H54 (cell line): ENCODE measurements at places on chromosomes 2 and 18.

- DNase-seq: no peak
These were observed 69.9 kb downstream of the CYP26B1 start for GRCh38 chr2:72077702-72078169.

DNA sequence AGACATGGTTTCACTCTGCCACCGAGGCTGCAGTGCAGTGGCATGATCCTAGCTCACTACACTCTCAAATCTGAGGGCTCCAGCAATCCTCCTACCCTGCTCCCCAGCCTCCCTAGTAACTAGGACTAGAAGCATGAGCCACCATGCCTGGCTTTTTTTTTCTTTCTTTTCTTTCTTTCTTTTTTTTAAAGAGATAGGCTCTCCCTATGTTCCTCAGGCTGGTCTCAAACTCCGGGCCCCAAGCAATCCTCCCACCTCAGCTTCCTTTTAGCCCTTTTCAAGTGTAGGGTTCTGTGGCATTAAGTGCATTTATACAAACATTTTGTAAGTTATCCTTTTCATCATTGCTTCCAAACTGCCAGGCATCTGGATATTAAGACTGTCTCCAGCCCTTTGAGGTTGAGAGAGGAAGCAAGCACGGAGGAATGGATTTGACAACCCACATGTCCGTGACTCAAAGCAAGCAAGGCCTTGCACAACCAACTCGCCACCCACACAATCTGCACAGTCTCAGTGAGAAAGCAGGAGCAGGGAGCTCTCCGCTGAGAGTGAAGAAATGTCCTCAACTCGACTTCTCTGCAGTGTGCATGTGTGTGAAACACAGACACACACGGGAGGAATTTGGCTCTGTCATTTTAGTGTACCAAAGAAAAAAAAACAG is 65.6 kb downstream of the ATP8B1 start:
- DNase-seq: peak; percentile 10

- DNase-seq: peak; percentile 26
These were observed 48.2 kb upstream of the PPM1B start for GRCh38 chr2:44120428-44120827.

DNA sequence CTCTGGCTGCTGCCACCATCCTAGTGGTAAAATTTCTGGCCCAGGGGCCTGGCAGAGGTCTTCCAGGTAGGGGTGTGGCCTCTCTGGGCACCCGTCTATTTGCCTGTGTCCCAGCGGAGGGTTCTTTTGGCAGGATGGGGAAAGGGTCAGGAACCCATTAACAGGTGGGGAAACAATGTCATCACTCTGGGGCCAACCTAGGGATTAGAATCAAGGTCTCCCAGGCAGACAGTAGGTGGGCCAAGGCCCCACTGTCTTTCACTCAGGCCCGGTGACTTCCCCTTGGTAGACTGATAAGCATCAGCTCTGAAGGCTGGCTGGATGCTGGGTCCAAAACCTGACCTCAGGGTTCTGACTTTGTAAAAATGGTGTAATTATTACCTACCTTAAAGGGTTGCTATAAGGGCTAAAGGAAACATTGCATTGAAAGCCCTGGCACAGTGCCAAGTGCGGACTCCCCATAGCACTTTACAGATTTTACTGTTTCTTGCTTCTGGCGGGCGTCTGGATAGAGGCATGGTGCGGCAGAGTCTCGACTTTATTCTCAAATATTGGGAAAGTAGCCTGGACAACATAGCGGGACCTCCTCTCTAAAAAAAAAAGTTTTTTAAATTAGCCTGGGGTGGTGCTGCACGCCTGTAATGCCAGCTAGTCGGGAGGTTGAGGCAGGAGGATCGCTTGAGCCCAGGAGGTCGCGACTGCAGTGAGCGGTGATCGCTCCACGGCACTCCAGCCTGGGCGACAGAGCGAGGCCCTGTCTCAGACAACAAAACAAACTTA is 2.2 kb downstream of the LBX2 start:
- DNase-seq: no peak

DNA sequence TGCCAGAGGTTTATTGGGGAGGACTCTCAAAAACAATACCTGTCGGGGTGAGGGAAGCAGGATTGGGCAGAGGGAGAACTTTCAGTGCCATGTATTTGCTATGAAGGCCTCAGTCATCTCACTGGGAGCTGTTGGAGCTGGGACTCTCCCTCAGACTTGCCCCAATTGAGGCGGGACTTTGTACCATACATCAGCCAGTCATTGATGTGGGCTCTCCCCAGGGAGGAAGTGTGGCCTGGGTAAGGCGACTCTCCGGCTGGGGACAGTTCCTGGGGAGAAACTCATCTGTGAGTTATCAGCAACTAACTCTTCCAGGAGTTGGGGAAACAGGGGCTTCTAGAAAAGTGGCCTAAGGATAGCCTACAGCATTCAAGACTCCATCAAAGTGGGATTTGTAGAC is 66.5 kb downstream of the FTCDNL1 start:
- no peak for DNase-seq

DNA sequence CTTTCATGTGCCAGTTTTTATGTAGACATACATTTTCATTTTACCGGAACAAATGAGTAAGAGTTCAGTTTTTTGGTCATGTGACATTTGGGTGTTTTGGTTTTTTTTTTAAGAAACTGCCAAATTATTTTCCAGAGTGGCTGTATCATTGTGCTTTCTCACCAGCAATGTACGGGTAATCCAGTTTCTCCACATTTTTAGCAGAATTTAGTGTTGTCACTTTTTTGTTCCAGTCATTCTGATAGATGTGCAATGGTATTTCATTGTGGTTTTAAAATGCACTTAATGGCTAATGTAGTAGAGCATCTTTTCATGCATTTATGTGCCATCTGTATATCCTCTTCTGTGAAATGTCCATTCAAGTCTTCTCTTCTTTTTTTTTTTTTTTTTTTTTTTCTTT is 126.5 kb upstream of the FBXO11 start:
- DNase-seq: no peak

DNA sequence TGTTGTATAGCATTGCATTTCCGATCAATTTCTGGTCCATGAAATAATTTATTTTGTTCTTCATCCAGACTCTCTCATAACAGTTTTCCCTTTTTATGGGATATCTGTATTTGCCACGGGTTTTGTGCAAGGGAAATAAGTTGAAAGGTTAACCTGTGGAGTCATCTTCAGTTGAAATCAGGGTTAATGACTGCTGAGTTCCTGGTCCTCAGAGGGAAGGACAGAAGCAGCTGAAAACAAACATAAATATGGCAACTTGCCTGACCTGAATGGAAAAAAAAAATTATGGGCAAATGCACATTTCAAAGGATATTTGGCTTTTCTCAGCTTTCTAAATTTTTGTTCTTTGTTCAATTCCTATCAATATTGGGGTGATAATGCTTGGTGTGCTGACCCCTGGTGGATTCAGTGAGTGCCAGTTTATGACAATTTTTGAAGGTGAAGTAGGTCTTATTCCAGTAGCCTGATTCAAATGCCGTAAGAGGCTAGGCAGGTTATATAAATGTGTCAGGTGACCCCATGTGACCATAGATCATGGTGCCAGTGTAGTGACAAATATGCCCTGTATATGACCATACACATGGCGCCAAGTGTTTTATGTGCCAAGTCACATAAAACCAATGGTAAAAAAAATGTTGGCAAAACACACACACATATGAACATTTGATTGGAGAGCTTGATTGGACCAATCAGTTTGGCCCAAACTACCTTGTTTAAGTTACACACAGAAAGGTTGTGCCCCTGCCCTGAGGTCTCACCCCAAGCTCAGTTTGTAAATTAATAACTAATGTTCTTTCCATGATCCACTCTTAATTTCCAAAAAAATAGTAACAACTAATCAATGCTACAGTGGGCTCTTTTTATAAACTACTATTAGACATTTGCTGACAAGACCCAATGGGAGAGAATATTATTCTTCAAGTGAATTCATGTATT is 47.6 kb upstream of the FAM124B start:
- no peak for DNase-seq

- no peak for DNase-seq
These were observed 130.7 kb downstream of the UBE2E3 start for GRCh38 chr2:181111059-181111458.
